ENCODE measurements at places on chromosomes 2 and 18. TPM values are rescaled to one million over a fixed set of nuclear protein-coding genes. Genes with fewer than 3 reads are reported as not detected.

DNA sequence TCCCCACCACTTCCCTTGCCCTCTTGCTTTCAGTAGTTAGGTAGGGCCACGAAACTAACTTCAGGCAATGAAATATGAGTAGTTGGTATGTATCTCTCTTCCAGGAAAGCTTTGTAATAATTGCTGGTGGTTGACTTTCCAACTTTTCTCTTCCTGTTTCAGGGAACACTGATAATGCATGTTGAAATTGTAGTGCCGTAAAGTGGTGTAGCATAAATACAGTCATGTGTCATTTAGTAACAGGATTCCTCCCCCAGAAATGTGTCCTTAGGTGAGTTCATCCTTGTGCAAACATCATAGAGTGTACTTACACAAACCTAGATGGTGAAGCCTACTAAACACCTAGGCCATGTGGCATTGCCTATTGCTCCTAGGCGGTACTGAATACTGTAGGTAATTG lies 429.2 kb downstream of the PID1 start:
- H3K27ac ChIP-seq: no peak overlapping the region
- DNase-seq: no peak
- H3K4me1 ChIP-seq: peaks cover 5% of the 10 kb centered on the region
- H3K36me3 ChIP-seq: no peaks in the 10 kb centered on the region
- H3K27me3 ChIP-seq: no peaks in the 10 kb centered on the region

GRCh38 chr2:42071791-42072190 lies 24.0 kb downstream of the PKDCC start:
- H3K27ac ChIP-seq: no peak overlapping the region
- H3K36me3 ChIP-seq: no peaks in the 10 kb centered on the region
- H3K4me3 ChIP-seq: no peak overlapping the region

- no peak overlapping the region for H3K27ac ChIP-seq
- DNase-seq: no peak
- H3K4me1 ChIP-seq: no peaks in the 10 kb centered on the region
- H3K27me3 ChIP-seq: no peaks in the 10 kb centered on the region
Measured at GRCh38 chr2:240249423-240250149, 109.1 kb upstream of the OTOS start.

GRCh38 chr2:33354981-33355380 lies 121.5 kb upstream of the RASGRP3 start:
- no peaks in the 10 kb centered on the region for H3K27me3 ChIP-seq
- H3K4me3 ChIP-seq: no peak overlapping the region
- peaks cover 6% of the 10 kb centered on the region for H3K36me3 ChIP-seq
- DNase-seq: no peak
- H3K4me1 ChIP-seq: no peaks in the 10 kb centered on the region

DNA sequence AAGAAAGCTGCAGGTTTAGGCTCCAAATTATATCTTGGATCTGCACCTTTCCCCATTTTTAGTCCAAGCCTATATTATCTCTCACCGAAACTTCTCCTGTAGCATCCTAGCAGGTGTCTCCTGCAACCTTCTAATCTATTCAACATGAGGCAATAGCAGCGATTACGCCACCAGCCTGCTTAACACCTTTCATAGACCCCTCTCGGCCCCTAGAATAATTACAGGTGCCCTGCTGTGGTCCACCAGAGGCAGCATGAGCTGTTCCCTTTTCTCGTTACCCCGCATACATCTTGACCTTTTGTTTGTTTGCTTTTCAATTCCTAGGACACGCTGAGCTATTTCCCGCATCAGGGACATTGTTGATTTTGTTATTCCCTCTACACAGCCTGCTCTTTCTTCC lies 361.9 kb downstream of the CYRIA start:
- H3K4me1 ChIP-seq: peaks cover 16% of the 10 kb centered on the region
- H3K4me3 ChIP-seq: no peak overlapping the region
- no peaks in the 10 kb centered on the region for H3K36me3 ChIP-seq
- H3K27ac ChIP-seq: no peak overlapping the region
- DNase-seq: peak; percentile 39
- H3K27me3 ChIP-seq: no peaks in the 10 kb centered on the region

DNA sequence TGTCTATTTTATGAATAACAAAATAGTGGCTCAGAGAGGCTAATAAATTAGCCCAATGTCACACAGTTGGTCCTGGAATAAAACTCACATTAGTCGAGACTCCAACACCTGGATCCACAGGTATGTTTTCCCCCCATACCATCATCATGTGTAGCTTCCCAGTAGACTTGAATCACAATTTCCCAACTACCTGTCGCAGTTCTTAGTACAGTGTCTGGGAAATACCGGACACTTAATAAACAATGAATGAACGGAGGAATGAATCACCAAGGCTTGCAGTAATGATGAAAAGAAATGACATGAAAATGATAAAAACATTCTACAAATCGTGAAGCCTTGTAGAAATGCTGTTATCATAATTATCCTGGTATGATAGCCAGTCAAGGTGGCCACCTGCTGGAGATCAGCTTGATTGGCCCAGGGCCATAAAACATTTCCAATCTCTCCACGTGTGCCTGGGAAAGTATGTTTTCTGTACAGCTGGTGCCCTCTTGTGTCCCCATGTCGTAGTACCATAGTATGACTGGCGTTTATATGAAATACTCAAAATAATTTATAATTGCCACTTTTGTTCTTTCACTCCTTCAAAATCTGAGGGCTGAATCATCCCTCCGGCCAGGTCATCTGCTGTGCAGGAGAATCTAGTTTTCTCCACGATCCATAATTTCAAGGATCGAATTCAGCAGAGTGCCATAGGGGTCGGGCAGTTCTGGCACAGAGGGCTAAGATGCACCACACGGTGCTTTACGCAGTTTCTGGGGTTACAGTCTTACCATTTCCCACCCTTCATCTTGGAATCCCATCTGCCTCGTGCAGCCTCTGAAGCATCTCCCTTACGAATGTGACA lies 95.4 kb downstream of the LAMA1 start:
- no peaks in the 10 kb centered on the region for H3K27me3 ChIP-seq
- no peaks in the 10 kb centered on the region for H3K36me3 ChIP-seq
- H3K4me1 ChIP-seq: no peaks in the 10 kb centered on the region
- no peak overlapping the region for H3K27ac ChIP-seq

BMP10 gene
- not detected for total RNA-seq

RIT2 gene
- total RNA-seq: 1.9 TPM

SP140L gene
- total RNA-seq: 1.7 TPM

DLX2 gene
- total RNA-seq: 0.16 TPM

RAPGEF4 gene
- 4.7 TPM for total RNA-seq

FRZB gene
- 1.0 TPM for total RNA-seq
